ENCODE measurements at places on chromosomes 16 and 17. TPM values are rescaled to one million over a fixed set of nuclear protein-coding genes. Genes with fewer than 3 reads are reported as not detected.

Gene TLCD2
- total RNA-seq = 24.0 TPM

Gene CNEP1R1
- total RNA-seq = 21.6 TPM

DNA sequence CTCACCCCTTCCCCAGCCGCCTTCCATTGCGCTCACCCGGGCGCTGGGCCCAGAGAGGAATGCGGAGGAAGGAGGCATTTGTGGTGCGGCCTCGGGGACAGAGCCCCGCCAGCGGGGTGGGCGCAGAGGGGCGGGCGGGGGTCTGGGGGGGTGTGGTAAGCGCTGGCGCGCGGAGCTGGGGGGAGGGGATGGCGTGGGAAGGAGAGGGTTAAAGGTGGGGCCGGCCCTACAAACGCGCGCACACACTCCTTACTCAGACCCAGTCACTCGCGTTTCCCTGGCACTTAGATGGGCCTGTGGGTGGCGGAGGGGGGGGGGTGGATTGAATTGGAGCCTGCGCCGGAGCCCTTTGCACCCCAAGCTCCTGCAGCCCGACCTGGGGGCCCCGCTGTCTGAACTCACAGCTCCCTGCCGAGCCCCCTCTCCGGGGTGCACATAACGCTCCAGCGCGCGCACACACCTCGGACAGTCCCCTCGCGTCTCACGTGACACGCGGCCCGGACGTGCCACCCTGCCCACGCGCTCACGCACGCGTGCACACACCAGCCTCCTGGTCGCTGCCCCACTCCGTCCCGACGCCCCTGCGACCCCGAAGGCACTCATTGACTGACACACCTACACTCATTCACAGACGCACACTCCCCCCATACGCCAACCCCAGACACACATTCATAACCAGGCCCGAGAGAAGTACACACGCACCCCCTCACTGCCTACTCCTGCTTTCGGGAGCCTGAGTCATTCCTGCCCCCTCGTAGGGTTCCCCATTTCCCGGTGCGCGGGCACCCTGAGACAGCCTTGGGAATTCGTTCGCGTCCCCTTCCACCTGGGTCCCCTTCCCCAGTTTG, 844 bp downstream of the TBKBP1 start:
- H3K27me3 ChIP-seq = peaks cover 16% of the 10 kb centered on the region
- H3K4me3 ChIP-seq = peak overlapping the region; percentile 95
- peak overlapping the region; percentile 89 for H3K27ac ChIP-seq
- no peaks in the 10 kb centered on the region for H3K36me3 ChIP-seq
- peaks cover 32% of the 10 kb centered on the region for H3K4me1 ChIP-seq
- DNase-seq = peak; percentile 61

Gene CEP295NL
- 2.8 TPM for total RNA-seq

GRCh38 chr16:88782454-88783390, 2.3 kb downstream of the PIEZO1 start:
- H3K4me1 ChIP-seq = peaks cover 61% of the 10 kb centered on the region
- H3K27me3 ChIP-seq = no peaks in the 10 kb centered on the region
- DNase-seq = no peak
- H3K4me3 ChIP-seq = peak overlapping the region; percentile 65

Gene ATXN1L
- total RNA-seq = 24.3 TPM

DNA sequence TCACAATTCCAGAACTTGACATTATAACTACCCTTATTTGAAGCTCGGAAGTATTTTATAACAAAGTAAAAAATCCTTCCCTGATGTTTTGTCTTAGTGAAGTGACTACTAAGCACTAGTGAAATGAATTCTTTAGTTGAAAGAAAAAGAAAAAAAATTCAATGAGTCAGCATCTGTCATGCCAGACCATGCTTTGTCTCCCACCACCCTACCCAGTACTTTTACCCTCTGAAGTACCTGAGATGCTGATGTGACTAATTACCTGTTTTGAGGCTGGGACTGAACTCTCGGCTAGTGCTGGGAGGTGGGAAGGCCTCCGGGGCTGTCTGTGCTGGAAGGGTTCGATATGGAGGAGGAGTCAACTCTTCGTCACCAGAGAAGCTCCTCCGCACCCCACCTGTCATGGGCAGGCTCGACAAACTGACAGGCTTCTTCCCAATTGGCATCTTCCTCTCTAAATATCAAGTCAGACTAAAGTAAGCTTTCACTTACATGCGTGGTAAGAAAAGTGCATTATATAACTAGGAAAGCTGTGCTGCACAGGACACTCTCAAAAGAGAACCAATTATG, 19.6 kb downstream of the NME2 start:
- no peak overlapping the region for H3K27ac ChIP-seq
- no peaks in the 10 kb centered on the region for H3K4me1 ChIP-seq
- no peaks in the 10 kb centered on the region for H3K27me3 ChIP-seq
- no peak for DNase-seq

Gene VASN
- 7.3 TPM for total RNA-seq

Measured in transverse colon (tissue), 4 donors.